ENCODE measurements at places on chromosomes 13 and 19.
A peak's percentile ranks its signal among the peaks of the same experiment; 100 is the strongest.

DNA sequence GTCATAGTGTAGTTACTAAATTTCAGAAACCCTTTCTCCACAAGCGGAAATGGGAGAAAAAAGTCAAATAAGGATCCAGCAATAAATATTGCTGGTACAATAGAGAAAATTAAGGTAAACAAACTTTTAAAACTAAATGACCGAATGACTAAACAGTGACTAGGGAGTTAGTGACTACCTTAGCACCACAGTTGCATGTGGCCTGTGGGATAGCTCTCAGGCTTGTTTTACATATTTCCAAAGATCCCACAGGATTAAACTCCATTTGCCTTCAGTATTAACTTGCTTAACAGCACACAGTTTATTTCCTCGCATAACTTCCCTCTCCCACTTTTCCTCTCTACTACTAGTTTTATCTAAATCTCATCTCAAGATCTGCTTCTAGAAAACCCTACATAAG, 824.3 kb upstream of the KLHL1 start:
- no peak for DNase-seq

GRCh38 chr19:941292-942132, 15.7 kb downstream of the ARID3A start:
- DNase-seq, result no peak

DNA sequence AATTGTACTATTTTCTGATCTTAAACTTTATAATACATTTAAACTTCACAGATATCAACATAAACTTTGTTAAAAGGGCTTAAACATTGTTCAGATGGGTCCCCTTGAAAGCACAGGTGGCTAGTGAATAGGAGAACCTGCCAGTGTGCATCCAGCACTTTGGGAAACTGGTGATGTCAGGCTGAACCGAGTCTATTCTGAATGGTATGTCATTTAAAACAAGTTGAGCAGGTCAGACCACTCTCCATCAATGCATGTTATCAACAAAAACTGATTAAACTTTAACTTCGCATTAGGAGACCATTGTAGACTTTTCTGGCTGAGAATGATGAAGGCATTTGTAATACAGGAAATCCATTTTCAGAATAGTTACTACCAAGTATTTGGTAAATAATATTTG, 50.1 kb upstream of the FREM2 start:
- no peak for DNase-seq

- DNase-seq, result peak; percentile 97
Measured at GRCh38 chr13:46354156-46355087, 32.6 kb downstream of the RUBCNL start.

DNA sequence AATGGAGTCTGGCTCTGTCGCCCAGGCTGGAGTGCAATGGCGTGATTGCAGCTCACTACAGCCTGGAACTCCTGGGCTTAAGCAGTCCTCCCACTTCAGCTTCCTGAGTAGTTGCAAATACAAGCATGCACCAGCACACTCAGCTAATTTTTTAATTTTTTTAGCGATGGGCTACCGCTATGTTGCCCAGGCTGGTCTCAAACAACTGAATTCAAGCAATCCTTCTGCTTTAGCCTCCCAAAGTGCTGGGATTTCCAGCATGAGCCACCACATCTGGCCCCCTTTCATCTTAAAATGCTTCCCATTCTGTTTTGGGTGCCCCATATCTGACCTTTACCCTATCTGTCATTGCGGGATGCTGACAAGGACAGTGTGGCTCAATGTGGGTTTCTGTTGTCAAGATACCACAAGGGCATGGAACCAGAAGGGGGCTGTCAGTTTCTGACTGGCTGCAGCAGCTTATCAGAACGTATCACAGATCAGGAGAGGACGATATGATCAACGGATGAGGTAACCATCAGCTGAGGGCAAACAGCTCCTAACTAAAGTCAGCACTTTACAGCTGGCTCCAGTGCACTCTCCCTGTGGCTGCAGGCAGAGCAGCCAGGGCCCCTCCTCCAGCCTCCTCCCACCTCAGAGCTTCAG, 32.4 kb downstream of the GPR42 start:
- DNase-seq, result no peak

- no peak for DNase-seq
Measured at GRCh38 chr19:11252665-11253355, 9.5 kb downstream of the DOCK6 start.

GRCh38 chr19:33465834-33466233, 55.8 kb downstream of the PEPD start:
- no peak for DNase-seq

- DNase-seq, result no peak
Measured at GRCh38 chr19:18461471-18461870, 23.5 kb upstream of the ISYNA1 start.

DNA sequence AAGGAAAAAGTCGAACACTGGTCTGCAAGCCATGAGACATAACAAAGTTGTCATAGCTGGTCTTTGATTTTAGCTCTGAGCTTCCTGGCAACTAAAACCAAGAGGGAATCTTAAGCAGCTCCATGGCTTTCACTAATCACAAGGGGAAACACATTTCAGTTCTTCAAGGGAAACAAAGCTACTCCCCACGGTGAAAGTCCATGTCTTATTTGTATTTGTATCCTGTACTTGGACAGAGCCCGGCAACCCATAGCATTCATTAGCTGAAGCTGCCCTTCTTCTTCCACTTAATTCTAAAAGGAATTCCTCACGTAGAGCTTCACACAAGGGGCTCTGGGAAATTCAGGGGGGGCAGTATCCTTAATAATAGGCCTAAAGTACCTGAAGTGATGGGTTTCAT, 128.9 kb downstream of the RGCC start:
- no peak for DNase-seq

DNA sequence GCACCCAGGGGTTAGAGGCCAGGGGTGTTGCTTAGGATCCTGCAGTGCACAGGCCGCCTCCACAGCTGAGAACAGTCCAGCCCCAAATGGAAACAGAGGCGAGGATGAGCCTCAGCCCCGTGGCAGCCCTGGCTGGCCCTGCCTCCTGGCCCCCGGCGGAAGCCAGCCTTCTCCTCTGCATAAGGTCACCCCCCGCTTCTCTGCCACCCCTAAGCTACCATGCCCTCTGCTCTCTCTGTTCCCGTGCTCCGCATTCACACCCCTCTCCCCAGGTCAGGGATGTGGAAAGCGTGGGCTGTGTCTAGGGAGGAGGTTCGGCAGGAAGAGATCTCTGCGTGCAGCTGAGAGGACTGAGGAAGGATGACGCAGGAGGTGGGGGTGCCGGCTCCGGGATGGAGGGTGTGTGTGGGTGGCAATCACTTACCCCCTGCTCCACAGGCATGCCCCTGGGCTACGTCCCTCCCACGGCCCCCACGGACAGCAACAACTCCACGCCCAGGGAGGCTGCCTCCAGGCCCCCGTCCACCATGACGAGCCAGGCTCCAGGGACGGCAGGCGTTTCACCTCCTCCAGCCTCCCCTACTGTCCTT, 6.0 kb downstream of the SSC5D start:
- no peak for DNase-seq
